NCI-H187 treated with DMSO at 0.1 percent for 48 hours (cell line): ENCODE measurements at places on chromosomes 16 and 17.

- no peak for DNase-seq
Observed at GRCh38 chr16:87352818-87353217, 30.8 kb downstream of the FBXO31 start.

GRCh38 chr17:36728030-36728991 is 126.9 kb downstream of the MRM1 start:
- no peak for DNase-seq

DNA sequence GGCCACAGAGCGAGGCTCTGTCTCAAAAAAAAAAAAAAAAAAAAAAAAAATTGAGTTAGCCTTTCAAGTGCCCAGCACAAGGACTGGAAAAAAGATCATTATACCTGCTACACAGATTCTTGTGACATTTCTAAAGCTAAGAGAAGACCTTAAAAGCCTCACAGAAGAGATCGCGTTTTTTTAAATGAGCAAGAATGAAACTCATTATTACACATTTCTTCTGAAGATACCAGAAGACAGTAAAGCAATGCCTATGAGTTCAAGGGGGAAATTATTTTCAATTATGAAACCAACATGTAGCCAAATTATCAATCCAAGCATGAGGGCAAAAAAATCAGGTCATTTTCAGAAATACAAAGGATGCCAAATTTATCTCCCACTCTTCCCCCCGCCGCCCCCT is 56.8 kb downstream of the MED13 start:
- no peak for DNase-seq

DNA sequence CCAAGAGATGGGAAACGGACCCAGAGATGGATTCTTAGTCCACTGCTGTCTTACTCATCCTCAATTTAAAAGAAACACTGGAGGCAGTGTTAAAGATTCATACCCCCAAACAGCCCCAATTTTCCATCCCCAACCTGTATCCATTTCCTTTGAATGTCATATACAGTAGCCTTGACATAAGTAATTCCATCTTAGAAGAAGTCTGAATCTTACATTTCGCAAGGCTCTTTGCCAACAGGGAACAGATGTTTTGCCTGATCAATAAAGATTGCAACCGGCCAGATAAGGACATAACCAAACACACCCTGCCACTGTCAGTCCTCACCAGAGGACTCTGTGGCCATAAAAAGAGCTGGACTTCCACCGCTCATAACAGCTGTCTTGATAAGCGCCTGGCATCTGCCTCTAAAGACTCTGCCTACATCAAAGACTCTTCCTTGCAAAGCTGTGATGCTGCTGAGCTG is 59.0 kb upstream of the MED9 start:
- DNase-seq, result no peak

GRCh38 chr16:64217789-64218535 is 903.9 kb downstream of the CDH11 start:
- DNase-seq, result no peak

- no peak for DNase-seq
Observed at GRCh38 chr17:45973099-45973780, 25.8 kb upstream of the STH start.

DNA sequence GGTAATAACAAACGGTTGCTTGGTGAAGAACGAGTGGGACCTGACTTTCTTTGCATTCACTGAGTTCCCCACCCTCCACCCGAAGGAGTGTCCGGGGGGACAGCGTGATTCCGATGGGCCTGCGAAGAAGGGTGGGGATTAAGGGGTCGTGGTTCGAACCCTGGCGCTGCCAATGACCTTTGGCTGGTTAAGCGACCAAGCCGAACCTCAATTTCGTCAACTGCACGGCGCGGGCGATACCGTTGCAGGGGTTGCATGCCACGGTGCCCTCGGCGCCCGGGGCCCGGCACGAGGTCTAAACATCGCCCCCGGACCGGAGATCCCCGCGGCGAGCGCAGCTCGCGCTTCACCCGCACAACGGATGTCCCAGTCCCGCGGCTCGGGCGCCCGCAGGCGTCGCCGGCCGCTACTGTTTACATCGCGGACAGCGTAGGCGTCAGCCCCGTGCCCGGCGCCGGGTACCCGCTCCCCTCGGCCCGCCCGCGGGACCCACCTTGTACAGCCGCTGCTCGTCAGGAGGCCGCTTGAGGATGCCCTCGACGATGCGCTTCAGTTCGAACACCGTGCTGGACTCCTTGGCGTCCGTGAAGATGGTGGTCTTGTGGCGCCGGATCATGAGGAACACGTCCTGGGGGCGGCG is 460 bp downstream of the ELOB start:
- DNase-seq, result no peak

DNA sequence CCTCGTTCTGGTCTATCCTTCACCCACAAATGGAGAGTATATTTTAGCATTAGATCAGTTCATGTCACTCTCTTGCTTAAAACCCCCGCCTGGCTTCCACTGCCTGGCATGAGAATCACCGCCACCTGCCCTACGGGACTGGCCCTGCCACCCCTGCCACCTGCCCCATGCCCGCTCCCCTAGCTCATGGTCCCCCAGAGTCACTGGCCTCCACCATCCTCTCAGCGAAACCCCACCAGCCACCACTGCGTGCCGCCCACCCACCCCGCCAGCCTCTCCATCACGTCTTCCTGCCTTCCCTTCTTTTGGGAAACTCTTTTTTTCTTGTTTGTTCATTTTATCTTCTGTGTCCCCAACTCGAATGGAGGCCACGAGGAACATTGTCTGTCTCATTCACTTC is 982 bp upstream of the ENPP7 start:
- no peak for DNase-seq

DNA sequence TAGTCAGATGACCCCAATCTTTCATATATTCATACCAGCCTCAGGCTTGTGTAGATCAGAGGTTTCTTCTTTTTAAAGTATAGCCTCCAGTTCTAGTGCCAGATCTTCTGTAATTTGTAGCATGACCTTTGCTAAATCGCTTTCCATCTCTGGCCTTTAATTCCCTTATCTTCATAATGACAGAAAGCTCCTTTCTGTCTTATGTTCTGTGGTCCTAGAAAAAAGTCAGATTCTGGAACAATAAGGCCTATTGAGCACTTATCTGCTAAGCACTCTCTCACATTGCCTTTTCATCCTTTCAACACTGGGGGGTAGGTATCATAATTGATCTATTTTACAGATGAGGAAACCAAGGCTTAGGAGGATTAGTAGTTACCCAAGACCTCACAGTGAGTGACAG is 9.2 kb downstream of the CCL16 start:
- DNase-seq, result no peak
